ENCODE measurements at places on chromosomes 5 and 9.

GRCh38 chr5:42517164-42517563 is 93.9 kb downstream of the GHR start:
- no peak for DNase-seq

GRCh38 chr9:19498015-19498414 is 89.2 kb downstream of the ACER2 start:
- DNase-seq = no peak

DNA sequence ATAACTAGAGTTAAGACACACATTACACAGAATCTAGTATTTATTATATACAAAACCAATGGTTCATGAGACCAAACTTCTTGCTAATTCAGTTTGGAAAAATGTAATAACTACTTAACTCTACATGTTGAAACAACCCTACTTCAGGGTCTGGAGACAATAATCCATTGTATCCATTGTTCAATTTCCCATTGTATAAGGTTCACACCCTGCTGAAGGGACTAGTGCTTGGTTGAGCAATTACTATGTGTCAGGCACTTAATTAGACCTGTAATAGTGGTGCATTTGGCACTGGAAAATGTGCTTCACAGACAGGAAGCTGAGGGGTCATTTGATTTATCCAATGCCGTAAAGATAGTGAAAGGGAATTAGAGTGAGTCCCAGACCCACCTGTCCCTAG is 114.3 kb upstream of the PAPPA start:
- no peak for DNase-seq

DNA sequence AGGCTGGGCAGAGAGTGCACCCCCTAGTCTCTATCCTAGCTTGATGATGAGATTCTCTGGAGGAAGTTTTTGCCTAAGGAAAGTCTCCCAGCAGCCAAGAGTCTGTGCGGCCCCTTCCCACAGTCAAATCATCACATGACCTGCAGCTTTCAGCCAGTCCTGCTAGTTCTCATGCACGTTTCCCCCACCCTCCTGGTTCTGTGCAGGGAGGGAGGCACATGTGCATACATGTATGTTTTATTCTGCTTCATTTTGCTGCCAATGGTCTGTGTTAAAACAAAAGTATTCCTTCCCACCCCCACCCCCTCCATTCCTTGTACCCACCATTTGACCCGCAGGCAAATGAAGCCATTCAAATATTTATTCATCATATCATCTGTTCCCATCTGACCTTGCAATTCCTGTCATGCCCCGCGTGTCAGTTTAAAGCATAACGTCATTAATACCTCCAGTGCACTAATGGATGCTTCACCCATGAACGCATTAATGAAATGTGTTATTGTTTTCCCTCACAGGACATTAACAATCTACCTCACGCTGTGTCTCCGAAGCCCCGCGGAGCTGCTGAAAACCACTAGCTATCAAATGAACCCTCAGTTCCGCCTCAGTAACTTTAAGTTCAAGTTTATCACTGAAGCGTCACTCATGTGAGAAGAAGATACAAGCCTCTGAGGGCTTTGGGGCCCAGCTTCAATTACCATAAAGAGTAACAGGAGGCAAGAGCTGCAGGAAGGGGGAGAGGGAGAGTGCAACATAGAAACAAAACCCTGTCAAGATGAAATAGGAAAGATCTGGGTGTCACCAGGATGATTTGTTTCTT is 139.6 kb downstream of the RASEF start:
- DNase-seq = no peak

DNA sequence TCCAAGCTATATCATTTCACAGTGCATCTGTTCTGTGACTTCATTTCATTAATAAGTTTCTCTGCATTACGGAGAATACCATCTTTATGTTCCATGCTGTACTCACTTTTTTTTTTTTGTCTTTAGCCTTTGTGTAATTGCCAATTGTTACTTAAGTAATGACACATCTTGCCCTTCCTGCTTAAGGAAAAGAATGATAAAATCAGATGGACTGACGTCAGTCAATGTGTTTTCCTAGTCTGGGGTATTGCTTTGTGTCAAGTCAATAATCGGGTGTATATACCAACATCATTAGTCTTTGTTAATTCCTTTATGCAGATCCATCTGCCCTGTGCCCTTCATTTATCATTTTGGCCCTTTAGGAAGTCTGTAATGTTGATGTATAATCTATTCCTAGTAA is 133.5 kb downstream of the CD180 start:
- no peak for DNase-seq

- no peak for DNase-seq
These were observed 104.3 kb downstream of the GNAQ start for GRCh38 chr9:77927265-77927664.

GRCh38 chr9:129352146-129352865 is 174.2 kb upstream of the IER5L start:
- no peak for DNase-seq

- DNase-seq = no peak
These were observed 162.7 kb downstream of the ZNF608 start for GRCh38 chr5:124583469-124584350.

GRCh38 chr9:3513265-3513818 is 12.5 kb downstream of the RFX3 start:
- DNase-seq = no peak

DNA sequence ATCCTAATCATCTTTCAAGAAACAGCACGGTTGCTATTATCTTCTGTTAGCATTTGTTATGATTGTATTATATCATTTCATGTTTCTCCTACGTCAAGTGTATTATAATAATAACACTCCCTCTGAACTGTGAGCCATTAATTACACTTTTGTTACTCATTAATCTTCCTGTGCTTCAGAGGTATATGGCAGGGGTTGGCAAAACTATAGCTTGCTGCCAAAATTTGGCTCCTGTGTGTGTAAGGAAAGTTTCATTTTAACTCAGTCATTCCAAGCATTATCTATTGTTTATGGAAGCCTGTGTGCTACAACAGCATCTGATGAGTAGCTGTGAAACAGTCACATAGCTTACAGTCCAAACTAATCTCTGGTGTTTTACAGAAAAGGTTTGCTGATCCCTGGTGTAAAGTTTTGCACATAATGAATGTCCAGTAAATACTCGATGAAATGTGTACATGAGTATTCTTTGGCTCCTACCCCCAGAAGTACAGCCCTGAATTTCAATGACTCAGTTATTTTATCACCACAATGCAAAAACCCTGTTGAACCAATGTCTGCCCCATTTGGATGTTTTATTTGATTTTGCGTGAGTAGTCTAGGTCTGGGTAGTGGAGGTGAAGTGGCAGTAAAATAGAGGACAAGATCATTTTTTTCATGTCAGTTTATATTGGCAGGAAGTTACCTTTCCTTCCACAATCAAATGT is 648.2 kb downstream of the MAT2B start:
- no peak for DNase-seq

- DNase-seq = no peak
These were observed 327.1 kb upstream of the MPDZ start for GRCh38 chr9:13606586-13606985.

DNA sequence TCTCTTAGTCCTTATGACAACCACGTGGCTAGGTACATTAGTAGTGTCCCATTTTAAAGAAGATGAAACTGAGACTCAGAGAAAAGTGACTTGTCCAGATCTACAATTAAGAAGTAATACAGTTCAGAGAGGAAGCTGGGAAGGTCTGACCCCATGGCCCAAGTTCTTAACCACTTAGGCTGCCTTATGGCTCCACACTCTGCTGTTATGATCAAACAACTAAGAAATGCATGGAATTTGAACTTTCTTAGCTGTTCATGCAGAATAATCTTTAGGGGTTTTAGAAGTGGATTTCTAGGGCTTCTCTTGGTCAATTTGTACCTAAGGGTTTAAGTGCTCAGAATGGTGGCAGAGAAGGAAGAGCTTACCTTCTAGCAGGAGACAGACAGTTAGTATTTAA is 128.0 kb upstream of the MSX2 start:
- no peak for DNase-seq

- DNase-seq = no peak
These were observed 182.9 kb upstream of the TNC start for GRCh38 chr9:115300874-115301273.

DNA sequence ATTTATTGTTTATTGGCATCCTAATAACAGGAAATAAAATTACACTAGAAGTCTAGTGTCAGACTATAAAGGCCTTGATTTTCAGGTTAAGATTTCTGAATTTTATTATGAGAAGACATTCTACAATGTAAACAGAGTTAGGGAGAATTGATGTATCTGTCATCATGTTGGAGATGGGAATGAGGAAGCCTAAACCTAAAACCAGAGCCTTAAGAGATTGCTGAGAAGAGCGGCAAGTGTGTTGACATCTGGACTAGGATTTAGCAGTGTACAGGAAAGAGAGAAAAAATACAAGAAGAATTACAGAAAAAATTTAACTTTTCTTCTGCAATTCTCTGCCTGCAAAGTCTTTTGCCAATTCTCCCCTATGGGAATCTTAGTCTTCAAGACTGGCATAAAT is 525.5 kb downstream of the NR2F1-AS1 start:
- DNase-seq = no peak

GRCh38 chr9:130498298-130498917 is 53.6 kb downstream of the ASS1 start:
- no peak for DNase-seq

DNA sequence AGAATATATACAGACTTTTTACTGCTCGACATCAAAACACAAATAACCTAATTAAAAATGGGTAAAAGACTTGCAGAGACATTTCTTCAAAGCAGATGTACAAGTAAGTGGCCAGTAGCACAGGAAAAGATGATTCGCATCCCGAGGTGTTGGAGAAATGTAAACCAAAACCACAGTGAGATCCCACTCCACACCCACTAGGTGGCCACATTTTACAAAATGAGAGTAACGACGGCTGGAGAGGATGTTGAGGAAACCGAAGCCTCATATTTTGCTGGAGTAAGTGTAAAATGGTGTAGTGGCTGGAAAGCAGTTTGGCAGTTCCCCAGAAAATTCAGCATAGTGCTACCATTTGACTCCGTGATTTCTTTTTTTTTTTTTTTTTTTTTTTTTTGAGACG is 21.3 kb upstream of the GBGT1 start:
- no peak for DNase-seq
